ENCODE measurements at places on chromosomes 2 and 18.

- DNase-seq: no peak
These were observed 130.6 kb downstream of the COL6A3 start for GRCh38 chr2:237283131-237283928.

DNA sequence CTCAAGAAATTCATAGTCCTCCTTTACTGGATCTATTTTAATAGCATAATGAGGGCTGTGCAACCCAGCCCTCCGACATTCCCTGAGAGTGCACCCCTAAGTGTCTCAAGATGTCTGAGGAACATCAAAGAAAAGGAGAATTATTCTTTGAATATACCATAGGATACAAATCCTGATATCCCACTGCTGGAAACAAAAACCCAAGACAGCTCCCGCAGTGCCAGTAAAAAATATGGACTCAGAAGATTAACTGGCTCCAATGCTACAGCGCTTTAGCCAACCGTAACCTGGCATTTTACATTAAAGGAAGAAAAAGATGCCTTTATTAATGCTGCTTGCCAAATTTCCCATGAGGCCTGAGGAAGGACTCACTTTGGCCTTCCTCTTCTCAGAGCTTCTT is 168.4 kb downstream of the TTC32 start:
- no peak for DNase-seq

- DNase-seq: no peak
These were observed 165.1 kb downstream of the RPIA start for GRCh38 chr2:88856409-88857135.

DNA sequence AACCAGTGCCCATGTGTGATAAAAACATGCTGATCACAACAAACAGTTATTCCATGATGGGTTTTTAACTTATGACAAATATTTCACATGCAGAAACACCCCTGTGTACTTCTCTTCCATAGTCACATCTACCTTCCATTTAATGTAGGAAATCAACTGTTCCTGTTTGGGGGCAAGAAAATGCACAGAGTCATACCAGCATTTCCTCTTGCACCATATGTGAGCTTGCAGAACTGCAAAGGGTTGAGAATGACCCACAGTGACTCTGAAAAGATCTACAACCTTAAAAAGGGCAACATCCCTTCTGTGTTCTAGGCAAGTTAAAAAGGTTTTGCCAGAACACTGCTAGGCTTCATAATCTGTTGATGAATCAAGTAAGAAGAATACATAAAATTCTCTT is 9.9 kb downstream of the BMP10 start:
- DNase-seq: no peak

- no peak for DNase-seq
These were observed 763.2 kb upstream of the CHAC2 start for GRCh38 chr2:53004413-53004812.

DNA sequence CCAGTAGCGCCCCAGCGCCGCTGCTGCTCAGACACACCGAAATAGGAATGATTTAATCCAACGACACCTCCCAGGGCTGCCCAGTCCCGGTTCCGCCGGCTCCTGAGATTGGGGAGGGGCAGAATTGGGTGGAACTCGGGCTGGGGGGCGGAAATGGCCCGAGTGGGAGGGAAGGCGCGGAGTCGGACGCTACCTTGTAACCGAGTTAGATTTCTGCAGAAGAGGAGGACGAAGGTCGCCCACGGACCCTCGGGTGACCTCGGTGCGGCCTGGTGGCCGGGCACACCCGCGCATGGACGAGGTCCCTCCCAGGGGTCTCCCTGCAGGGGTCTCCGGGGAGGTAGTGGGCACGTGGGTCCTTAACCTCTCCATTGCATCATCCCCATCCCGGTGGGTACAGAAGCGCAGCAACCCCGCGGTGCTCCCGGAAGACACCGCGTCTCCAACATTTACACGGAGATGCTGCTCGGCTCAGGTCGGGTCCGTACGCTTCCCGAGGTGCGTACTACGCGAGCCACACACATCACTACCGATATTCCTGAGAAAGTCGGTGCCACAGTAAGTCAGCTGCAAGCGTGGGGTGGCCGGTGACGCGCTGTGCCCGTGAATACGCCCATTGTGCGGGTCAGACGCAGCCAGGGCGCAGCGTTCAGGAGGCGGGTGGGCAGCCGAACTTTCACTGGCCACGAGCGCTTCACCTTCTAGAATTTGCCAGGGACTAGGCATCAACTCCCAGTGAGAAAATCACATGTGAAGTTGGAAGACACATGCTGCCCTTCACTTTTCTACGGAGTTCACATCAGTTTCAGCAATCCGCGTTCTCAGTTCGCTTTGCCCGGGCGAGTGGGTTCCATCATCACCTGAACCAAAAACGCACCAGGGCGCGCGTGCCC is 3.0 kb downstream of the ZNF516 start:
- no peak for DNase-seq

DNA sequence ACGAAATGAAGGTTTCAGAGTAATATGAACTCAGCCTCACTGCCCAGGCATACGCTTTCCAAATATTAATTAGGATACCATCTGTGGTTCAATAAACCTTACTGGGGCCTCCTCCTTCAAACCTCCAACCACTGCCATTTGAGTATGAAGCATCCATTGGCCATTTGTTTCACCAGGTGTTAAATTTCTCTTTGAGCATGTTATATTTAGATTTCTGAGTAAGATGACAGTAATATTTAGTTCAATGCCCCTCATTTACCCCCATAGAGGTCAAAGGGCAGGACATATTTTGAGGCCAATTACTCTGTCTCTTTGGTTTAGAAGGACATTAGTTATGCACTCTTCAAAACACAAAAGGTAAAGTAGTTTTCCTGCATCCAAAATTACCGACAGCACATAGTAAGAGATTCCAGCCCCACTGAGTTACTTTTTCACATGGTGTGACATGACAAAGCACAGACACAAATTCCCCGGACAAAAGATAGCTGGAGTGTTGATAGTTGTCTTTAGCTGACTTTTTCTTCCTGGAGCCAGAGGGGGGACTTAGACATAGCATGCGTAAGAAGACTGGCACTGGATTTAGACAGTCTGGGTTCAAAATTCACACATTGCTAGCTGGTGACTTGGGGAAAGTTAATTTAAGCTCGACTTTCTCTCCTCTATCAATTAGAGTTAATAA is 33.1 kb upstream of the LNPK start:
- no peak for DNase-seq

DNA sequence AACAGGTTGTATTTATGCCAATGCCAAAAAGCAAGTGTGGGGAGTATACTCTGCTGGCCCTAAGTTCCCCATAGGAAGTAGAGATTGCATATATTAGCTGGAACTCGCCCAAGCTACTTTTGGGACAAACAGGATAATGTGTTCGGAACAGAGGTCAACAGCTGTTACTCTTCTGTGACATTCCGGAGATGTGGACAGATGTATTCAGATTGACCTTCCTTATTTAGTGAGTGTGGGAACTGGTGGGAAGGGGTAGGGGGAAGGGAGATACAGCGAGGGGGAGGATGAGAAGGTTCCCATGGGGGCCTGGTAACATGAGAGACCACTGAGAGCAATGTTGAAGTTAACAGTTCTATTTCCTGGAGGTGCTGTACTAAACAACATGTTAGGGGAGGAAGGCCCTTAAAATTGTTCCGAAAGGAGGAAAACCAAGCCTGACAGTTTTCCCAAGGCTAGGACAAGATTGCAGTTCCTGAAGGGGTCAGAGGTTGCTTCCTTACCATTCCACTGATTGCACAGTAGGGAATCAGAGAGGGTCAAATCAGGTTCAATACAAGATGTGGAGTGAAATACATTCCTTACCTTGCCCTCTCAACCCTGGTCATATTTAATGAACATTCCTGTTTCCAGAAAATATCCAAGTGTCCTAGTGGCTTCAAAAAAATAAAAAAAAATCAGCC is 14.3 kb upstream of the CD28 start:
- DNase-seq: no peak

- DNase-seq: no peak
These were observed 51.0 kb downstream of the CPO start for GRCh38 chr2:206990360-206990759.

DNA sequence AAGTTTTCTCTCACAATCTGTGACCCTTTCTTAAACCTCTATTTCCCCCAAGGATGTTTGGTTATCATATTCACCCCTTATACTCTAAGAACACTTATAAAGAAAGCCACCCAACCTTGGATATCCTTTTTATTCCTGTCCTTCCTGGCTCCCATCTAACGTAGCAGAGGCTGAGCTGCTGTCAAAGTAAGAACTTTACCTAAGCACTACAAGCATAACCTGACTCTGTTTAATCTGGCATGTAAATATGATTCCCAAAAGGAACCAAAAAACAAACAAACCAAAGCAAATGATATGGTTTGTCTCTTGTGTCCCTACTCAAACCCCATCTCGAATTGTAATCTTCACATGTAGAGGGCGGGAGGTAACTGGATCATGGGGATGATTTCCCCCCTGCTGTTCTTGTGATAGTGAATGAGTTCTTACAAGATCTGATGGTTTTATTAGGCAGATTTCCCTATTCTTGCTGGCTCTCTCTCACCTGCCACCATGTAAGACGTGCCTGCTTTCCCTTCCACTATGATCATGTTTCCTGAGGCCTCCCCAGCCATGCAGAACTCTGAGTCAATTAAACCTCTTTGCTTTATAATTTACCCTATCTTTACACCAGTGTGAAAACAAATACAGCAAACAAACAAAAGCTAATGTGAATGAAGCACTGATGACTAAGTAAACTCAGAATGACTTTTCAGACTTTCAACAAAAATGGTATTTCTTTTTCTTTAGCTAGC is 72.7 kb upstream of the SPOPL start:
- DNase-seq: no peak

DNA sequence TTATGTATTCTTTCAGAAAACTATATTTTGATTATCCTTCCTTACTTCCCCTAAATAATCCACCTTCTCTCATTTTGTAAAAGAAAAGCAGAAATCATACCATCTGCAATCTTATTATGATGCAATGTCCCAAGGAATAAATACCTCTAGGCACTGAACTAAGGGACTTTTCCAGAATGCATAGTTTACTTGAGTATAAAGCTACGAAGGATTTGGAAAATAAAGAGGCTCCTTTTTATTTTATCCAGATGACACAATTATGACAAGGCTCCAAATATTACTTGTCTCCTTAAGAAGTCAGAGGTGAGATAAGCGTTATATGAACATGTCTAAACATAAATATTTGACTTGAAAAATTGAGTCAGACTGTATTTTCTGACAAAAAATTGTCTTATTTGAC is 72.1 kb downstream of the COL3A1 start:
- no peak for DNase-seq

DNA sequence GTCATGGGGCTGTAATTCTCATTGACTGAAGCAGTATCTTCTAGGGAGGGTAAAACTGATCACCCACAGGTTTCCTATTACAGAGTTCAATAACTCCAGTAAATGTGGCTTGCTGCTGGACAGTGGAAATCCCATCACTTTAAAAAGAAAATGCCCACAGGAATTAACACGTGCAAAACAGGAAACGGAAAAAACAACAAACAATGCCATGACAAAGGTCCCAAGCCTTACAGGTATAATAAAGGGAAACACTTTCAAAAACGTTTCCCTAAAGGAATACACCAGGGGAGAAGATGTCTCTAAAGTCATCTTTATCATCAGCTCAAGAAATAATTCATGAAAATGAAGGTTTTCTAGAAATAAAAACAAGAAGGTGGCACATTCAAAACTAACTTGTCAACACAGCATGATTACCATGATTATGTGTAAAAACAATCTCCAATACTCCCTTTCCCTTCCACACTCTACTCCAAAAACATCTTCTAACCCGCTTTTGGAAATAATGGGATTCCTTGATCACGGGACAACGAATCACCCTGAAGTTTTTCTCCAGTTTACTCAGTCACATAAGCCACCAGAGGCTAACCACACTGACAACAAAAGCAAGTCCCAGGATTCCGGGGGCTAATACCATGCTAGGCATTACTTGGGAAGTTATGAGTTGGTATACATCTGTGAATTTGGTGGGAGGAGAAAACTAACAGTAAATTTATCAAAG is 167.9 kb downstream of the TCF4 start:
- no peak for DNase-seq
